ENCODE measurements at places on chromosomes 3 and 15.

DNA sequence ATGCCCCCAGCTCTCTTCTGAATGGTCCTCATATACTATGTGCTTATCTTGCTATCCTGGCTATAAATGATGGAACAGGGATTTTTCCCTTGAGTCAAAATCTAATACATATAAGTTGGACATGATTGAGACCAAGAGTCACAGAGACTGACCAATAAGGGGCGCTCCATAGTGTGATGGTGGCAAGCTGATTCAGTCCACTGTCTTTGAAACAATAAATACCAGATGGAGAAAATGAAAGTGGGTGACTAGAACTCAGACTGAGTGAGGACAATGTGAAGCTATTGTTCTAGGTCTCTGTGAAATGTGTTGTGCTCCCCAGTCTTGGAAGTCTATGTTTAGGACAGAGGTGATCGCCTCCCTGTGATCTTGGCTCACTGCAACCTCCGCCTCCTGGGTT lies 10.6 kb upstream of the FSTL1 start:
- no peak for DNase-seq

- no peak for DNase-seq
These were observed 61.1 kb downstream of the CCNL1 start for GRCh38 chr3:157098823-157099185.

- no peak for DNase-seq
These were observed 1.2 kb upstream of the ZBTB20 start for GRCh38 chr3:115148142-115148790.

- no peak for DNase-seq
These were observed 84.8 kb upstream of the LIMD1 start for GRCh38 chr3:45509768-45510129.

- DNase-seq = peak; percentile 86
These were observed 85.0 kb upstream of the P3H2 start for GRCh38 chr3:190205739-190206138.

DNA sequence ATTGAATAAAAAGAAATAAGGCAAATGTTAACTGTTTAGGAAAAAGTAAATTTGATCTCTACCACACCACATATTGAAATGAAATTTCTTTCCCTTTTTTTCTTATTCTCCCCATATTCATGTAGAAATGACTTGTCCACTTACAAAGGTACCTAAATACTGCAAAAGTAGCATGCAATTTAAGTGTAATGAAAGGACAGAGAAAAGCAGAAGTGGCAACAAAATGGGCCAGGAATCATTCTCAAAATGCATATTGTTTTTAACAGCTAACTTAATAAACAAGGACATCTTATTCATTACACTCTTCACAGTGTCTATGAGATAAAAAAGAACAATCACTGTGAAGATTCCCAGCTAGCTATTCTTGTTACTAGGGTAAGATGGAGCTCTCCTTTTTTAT lies 40.6 kb upstream of the FGF7 start:
- no peak for DNase-seq

- peak; percentile 94 for DNase-seq
These were observed 131.4 kb upstream of the UBE2E2 start for GRCh38 chr3:23071758-23072157.

- DNase-seq = peak; percentile 47
These were observed 681.3 kb downstream of the ROBO1 start for GRCh38 chr3:79086514-79086913.

GRCh38 chr3:119018690-119019463 lies 15.8 kb downstream of the IGSF11 start:
- no peak for DNase-seq

DNA sequence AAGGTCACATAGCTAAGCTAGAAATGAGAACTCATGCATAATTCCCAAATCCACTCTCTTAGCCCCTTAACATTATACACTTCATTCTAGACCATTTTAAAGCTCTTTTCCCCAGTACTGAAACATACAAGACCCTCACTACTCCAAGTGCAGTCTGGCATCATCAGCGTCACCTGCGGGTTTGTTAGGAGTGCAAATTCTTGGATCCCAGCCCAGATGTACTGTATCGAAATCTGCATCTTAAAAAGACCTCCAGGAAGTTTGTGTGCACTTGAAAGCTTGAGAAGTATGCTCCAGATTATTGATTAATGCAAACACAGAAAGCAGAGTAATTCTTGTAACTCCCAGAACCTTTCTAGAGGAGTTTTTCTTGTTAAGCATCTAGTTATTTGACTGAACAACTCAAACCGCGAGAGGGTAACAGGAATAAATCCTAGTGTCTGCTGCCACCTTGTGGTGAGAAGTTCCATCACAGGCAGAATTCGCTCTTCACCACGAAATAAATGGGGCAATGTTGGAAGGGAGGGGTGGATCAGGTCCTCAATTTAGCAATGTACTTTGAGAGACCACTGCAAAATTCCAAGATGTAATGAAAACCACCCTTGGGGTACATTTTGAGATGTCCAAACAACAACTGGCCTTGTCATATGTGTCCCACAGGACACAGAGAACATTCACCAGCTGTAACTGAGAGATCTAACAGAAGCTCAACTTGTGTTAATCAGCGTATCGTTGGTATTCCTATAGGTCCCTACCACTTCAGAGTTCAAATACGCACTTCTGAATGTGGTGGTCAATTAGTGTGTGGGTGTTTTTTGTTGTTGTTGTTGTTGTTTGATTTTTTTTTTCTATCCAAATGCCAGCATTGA lies 583 bp upstream of the C3orf49 start:
- peak; percentile 77 for DNase-seq

- DNase-seq = peak; percentile 84
These were observed 8.0 kb upstream of the CCDC13 start for GRCh38 chr3:42780892-42781700.

- no peak for DNase-seq
These were observed 112.6 kb downstream of the DNAJB8 start for GRCh38 chr3:128353991-128354687.

DNA sequence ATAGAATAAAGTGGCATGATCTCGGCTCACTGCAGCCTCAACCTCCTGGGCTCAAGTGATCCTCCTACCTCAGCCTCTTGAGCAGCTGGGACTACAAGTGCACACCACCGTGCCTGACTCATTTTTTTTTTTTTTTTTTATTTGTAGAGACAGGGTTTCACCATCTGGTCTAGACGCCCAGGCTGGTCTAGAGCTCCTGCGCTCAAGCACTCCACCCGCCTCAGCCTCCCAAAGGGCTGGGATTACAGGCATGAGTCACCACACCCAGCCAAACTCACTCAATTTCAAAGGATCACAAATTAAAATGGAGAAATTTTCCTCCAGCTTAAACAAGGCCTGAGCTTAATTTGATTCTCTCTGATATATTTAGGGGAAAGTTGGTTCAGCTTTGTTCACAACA lies 27.3 kb upstream of the NMB start:
- DNase-seq = peak; percentile 63

GRCh38 chr3:43923104-43923882 lies 232.6 kb downstream of the ABHD5 start:
- no peak for DNase-seq

All from suppressor macrophage treated with lipopolysaccharide for 4 hours (primary cell).